D341Med (cell line): ENCODE measurements at places on chromosomes 3 and 15.
A peak's percentile ranks its signal among the peaks of the same experiment; 100 is the strongest.

DNA sequence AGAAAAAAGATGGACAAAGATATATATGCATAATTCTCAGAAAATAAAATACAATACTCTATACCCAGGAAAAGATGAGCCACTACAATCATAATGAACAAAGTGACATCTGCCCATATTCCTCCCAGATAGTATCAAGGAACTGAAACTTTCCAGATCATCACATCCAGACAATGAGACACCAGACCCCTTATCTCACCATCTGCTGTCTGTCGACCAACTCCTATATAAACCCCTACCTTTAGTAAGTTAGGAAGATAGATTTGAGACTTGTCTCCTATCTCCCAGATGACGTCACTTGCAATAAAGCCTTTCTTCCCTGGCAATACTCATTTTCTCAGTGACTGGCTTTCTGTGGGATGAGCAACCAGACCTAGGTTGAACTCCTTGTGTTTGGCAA lies 1071.6 kb downstream of the PLOD2 start:
- DNase-seq, result no peak

GRCh38 chr3:134296616-134297015 lies 46.0 kb upstream of the RYK start:
- no peak for DNase-seq

DNA sequence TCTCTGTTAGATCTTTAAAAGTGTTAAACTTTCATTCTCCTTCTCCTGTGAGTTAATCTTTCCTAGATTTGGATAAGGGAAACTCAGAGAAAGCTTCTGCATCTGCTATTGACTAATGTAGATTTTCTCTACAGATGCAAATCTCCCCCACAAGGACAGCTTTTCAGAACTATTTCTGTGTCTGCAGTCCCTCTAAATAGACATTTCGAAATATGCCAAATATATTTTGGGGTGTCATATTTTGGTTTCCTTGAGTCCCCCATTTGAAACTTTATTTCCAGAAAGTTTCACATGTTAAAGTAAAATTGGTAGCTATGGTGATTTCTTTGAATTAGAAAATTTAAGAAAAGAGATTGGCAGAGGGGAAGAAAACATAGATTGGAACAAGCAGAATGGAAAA lies 852.3 kb upstream of the ALCAM start:
- DNase-seq, result no peak

DNA sequence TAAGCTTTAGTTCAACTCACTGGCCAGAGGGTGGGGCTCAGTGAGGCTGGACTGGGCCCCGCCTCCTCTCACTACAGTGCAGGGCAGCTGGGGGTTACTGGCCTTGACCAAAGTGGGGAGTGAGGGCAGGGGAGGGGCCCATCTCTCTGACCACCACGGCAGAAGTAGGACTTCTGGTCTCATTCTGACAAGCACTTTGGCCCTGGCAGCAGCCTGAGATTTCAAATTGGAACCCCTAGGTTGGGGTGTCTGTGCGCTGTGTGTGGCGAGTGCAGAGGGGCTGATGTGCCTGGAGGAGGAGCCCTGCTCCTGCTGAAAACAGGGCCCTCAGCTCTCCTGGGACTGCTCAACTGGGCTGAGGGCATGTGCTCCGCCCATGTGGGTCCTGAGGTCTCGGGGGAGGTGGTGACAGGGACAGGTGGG lies 60.3 kb upstream of the RPL32 start:
- DNase-seq, result peak; percentile 89

DNA sequence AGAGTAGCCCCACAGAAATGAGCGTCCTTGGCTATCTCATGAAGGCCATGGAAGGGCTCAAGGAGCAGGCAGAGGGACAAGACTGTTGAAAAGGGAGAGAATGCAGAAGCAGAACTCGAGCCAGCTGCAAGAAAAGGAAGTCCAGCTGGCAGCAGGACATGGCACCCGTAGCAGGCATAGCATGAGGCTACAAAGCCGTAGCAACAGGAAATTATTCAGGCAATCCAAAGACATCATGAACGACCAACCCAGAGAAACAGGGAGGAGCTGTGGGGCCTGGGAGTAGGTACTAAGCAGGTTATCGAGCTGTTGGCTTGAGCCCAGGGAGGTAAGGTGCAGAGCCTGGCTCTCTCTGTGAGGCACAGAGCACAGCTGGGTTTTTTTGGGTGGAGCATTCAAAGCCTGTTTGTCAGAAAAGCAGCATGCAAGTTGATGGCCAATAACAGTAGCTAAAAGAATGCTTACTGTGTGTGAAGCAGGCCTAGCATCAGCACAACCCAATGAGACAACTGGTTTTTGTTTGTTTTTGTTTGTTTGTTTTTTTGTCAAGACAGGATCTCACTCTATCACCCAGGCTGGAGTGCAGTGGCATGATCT lies 144.0 kb upstream of the SMAD3 start:
- DNase-seq, result no peak

DNA sequence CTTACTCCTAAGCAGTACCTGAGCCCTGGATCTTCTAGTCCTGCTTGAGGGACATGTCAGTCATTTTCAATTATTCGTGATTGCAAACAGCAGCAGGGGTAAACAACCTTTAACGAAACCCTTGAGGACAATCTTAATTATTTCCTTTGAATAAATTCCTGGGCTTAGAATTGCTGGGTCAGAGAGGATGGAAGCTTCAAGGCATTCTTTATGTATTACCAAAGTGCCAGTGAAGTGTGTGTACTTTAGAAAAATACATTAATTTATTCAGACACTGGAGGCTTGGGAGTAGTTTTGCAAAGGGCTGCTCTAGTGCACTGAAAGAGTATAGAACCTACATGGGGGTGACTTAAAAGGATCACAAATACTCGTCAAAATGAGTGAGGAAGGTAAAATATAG lies 280.8 kb upstream of the LRRFIP2 start:
- no peak for DNase-seq

DNA sequence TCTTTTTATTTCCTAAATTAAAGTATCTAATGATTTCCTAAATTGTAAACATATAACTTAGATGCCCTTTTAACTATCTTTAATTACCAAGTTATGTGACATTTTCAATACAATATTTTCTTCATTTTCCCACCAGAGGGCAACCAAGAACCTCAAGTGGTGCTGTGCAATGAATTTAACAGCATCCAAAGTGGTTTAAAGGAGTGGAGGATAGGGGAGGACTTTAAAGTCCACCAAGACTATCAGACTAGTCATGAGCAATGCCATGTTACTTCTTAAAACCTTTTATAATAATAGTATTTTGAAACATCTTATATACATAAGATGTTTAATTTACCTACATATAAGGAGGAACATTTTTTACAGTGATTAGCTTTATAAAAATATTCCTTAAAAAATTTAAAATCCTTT lies 74.4 kb downstream of the DLG1 start:
- DNase-seq, result peak; percentile 59

GRCh38 chr3:187183903-187184302 lies 13.4 kb upstream of the RTP1 start:
- no peak for DNase-seq

DNA sequence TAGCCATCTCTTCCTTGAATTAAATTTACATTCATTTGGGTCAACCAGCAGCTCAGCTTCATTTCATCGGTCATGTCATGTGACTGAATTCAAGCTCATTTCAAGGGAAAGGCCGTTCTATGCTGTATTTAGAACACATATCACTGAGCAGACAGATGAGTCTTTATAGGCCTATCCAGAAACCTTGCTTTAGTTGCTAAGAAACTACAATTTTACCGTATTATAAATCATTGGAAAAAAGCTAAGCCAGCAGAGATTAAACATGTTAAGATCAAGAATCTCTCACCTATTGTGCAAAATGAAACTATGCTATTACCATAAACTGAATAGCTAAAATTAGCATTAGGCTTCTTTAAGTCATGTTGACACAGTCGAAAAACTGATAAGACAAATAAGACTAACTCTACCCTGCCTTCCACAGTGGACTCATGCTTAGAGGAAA lies 2.2 kb downstream of the NPTN start:
- no peak for DNase-seq

DNA sequence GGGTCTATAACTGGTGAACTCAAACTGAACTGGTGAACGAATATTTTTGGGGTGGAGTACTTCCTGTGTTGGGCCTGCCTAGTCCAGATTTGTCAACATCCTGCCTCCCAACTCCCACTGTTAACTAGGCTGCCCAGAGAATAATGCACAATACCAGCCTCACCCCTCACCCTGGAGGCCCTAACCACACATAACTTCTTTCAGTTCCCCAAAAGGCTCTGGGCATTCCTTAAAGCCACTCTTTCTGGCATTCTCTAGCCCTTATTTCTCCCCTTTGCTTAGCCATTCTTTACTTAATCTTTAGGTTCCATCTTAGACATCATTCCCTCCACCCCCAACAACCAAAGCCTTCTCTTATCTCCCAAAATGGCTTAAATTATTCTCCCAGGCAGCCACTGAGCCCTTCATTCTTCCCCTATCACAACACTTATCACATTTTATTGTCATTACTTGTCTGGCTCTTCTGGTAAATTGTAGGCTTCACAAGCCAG lies 9.1 kb upstream of the SEC11A start:
- no peak for DNase-seq

GRCh38 chr3:65401359-65402305 lies 637.1 kb downstream of the MAGI1 start:
- DNase-seq, result no peak

- DNase-seq, result no peak
Measured at GRCh38 chr3:151979906-151980305, 106.5 kb downstream of the SUCNR1 start.
